Suprapubic skin (tissue), 4 donors: ENCODE measurements at places on chromosomes 1 and 21. TPM values are rescaled to one million over a fixed set of nuclear protein-coding genes. Genes with fewer than 3 reads are reported as not detected.

The TBX15 gene
- total RNA-seq = 3.3 TPM

The APCS gene
- total RNA-seq = not detected

DNA sequence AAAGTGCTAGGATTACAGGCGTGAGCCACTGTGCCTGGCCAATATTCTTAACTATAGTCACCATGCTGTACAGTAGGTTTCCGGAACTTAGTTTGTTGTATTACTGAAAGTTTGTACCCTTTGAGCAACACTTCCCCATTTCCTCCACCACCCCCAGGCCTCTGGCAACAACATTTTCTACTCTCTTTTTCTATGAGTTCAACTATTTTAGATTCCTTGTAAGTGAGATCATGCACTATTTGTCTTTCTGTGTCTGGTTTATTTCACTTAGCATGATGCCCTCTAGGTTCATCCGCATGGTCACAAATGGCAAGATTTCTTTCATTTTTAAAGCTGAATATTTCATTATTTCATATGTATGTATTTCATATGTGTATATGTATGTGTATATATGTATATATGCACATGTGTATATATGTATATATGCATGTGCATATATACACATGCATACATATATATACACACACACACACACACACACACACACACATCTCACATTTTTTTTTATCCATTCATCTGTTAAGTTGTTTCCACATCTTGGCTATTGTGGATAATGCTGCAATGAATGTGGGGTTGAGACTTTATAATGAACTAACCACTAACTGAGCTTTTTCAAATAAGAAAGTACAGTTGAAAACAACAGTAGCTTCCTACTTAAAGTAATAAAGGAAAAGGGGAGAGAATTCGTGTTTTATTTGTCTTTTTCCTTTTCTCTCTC is 256.8 kb upstream of the C1orf105 start:
- no peak for DNase-seq
- no peak overlapping the region for H3K4me3 ChIP-seq
- no peaks in the 10 kb centered on the region for H3K27me3 ChIP-seq
- no peaks in the 10 kb centered on the region for H3K4me1 ChIP-seq
- H3K27ac ChIP-seq = no peak overlapping the region

DNA sequence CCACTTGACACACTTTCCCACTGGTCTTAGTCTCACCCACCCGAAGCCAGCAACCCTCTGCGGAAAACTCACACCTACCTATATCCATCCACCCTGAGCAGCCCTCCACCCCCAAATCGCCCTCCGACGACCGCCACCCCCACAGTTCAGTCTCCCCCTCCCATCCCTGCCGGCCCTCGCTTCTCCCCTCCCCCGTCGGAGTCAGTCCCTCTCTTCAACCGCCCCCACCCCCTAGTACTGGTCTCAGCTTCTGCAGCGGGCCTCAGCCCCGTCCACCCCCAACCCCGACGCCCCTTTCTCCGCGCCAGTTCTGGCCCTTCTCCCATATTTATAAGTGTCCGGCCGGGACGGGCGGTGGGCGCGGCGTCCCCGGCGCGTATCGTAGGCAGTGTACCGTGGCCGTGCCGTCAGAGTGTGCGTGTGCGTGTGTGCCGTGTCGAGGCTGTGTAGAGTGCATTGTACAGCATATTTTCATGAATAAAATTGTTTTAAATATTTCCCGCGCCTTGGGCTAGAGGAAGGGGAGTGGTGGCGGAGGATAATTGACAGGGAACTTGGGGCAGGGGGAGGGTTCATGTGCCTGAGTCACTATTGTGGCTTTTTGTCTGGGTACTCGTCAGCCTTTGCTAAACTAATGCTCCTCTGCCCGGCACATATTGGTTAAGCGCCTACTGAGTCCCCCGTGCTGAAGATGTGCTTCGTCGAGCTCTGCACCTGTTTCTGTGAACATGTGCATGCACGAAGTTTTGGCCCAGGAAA is 22.0 kb downstream of the FOXO6 start:
- no peak for DNase-seq
- H3K4me1 ChIP-seq = peaks cover 67% of the 10 kb centered on the region
- no peaks in the 10 kb centered on the region for H3K27me3 ChIP-seq
- no peaks in the 10 kb centered on the region for H3K36me3 ChIP-seq

DNA sequence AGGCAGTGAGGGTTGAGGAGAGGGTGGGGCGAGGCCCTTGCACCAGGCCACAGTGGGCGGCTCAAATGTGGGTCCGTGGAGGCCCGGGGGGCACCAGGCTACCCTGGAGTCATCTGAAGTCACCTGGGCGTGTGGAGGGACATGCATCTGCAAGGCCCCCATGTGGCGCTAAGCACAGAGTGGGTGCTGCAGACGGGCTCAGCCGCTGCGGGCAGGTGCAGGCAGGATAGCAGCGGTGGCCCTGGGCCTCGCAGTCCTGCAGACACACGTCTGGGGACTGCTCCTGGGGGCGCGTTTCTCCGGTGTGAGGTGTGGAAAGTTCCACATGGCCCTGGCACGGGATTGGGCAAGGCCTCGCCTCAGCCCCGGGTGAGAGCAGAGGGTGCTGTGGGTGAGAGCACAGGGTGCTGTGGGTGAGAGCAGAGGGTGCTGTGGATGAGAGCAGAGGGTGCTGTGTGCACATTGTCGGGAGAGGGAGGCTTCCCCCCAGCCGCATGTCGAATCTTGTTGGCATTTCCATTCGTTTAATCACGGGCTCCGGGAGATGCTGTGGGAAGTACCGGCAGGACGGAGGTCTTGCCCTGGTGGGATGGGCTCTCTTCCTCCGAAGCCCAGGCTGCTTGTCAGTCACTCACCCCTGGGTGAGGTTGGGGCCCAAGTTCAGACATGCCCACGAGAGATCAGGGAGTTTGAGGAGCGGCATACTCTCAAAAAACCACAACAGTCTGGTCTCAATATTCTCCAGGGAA is 46.5 kb downstream of the TP73 start:
- no peaks in the 10 kb centered on the region for H3K36me3 ChIP-seq
- no peak overlapping the region for H3K4me3 ChIP-seq
- peaks cover 54% of the 10 kb centered on the region for H3K27me3 ChIP-seq
- peak overlapping the region; percentile 19 for H3K27ac ChIP-seq

- no peaks in the 10 kb centered on the region for H3K36me3 ChIP-seq
- H3K4me3 ChIP-seq = no peak overlapping the region
- DNase-seq = no peak
- no peaks in the 10 kb centered on the region for H3K4me1 ChIP-seq
- H3K27me3 ChIP-seq = no peaks in the 10 kb centered on the region
- no peak overlapping the region for H3K27ac ChIP-seq
These were observed 470.5 kb downstream of the LTN1 start for GRCh38 chr21:28522014-28522799.

- no peaks in the 10 kb centered on the region for H3K36me3 ChIP-seq
- DNase-seq = no peak
- no peaks in the 10 kb centered on the region for H3K4me1 ChIP-seq
These were observed 87.4 kb downstream of the GPR52 start for GRCh38 chr1:174535207-174535606.

The C1orf115 gene
- 24.5 TPM for total RNA-seq

The KMO gene
- total RNA-seq = 0.45 TPM

GRCh38 chr1:246086191-246086590 is 420.9 kb downstream of the SMYD3 start:
- DNase-seq = no peak
- no peaks in the 10 kb centered on the region for H3K27me3 ChIP-seq
- no peak overlapping the region for H3K27ac ChIP-seq
- no peaks in the 10 kb centered on the region for H3K4me1 ChIP-seq
- no peaks in the 10 kb centered on the region for H3K36me3 ChIP-seq

GRCh38 chr1:226364901-226365565 is 42.9 kb downstream of the PARP1 start:
- no peaks in the 10 kb centered on the region for H3K4me1 ChIP-seq
- no peaks in the 10 kb centered on the region for H3K27me3 ChIP-seq
- H3K27ac ChIP-seq = no peak overlapping the region
- peaks cover 97% of the 10 kb centered on the region for H3K36me3 ChIP-seq

GRCh38 chr21:45069711-45070110 is 4.7 kb upstream of the ADARB1 start:
- H3K27me3 ChIP-seq = no peaks in the 10 kb centered on the region
- no peak for DNase-seq
- peaks cover 13% of the 10 kb centered on the region for H3K4me1 ChIP-seq
- no peaks in the 10 kb centered on the region for H3K36me3 ChIP-seq

DNA sequence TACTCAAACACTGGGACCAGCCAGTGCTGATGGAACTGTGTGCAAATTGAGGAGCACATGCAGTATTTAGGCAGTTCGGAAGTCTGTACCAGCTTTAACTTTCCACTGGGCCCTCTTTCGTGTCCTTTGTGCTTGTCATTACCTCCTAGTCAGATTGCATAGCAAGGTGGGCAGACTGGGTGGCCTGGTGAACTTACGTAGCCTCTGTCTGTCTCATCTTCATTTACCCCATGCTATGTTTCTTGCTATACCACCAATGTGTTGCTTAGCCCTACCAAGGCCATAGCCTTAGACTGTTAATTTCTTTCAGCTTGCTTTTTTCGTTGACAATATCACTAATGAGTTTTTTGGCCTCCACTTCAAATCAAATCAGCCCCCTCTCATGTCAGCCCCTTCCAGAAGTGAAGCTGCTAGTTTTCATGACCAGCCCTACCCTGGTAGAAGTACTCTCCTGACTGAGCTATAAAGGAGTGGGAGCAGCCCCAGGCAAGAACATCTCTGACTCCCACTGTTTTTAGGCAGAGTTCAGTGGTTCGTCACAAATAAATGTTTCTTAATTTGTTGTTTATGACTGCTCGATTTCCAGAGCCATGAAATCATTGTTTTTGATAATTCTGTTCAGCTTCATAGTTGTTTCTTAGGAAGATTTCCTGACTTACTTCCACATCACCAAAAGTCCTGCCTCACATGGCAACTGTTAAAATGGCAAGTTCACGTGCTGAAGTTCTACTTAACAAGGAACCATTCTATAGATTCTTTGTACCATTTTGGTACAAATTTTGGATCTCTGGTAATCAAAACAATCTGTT is 19.3 kb downstream of the PRKACB start:
- no peak overlapping the region for H3K4me3 ChIP-seq
- H3K36me3 ChIP-seq = no peaks in the 10 kb centered on the region
- no peaks in the 10 kb centered on the region for H3K4me1 ChIP-seq
- DNase-seq = no peak
- no peaks in the 10 kb centered on the region for H3K27me3 ChIP-seq

GRCh38 chr1:91897016-91897415 is 11.1 kb upstream of the TGFBR3 start:
- no peak for DNase-seq
- H3K27me3 ChIP-seq = no peaks in the 10 kb centered on the region
- peaks cover 6% of the 10 kb centered on the region for H3K4me1 ChIP-seq
- H3K4me3 ChIP-seq = no peak overlapping the region
- no peaks in the 10 kb centered on the region for H3K36me3 ChIP-seq

The MAGI3 gene
- total RNA-seq = 8.5 TPM
